ENCODE measurements at places on chromosomes 6 and 20.

- DNase-seq, result no peak
Observed at GRCh38 chr6:102075539-102075938, 682.0 kb downstream of the GRIK2 start.

DNA sequence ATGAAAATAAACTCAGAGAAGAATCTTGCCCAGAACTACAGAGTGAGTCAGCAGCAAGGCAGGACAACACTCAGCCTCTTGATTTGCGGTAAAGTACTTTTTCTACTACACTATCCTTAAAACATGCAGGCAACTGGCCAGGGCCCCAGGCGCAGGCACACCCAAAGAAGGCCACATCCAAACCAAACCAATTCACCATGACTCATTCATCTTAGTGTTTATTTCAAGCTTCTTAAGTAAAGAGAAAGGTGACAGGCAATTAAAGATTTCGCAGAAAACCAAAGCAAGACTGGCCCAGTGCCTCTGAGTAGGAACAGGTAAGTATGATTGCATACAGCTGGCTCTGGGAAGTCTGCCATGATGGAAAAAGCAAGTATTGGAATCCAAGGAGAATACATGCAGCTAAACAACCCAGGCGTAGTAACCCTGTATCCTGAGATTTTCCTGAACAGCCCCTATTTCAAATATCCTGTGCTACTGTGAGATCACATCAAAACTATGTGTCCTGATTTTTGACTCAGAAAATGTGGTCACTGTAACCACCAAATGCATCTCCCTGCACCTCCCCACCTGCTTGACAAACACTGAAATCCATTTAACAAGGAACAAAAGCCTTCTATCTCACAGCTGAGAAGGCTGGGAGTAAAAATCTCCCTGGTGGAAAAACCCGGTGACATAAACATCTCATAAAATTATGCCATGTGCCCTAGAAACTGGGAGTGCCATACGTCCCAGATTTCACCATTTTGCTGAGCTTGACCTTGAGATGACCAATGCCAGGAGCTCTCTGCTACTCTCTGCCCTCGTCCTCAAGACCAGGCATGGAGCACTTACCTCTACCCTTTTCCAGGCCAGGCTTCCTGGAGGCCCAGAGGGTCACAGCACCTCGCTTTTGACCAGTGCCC, 12.4 kb downstream of the WFDC3 start:
- DNase-seq, result peak; percentile 98

GRCh38 chr20:59680148-59680650, 75.9 kb downstream of the PHACTR3 start:
- no peak for DNase-seq

DNA sequence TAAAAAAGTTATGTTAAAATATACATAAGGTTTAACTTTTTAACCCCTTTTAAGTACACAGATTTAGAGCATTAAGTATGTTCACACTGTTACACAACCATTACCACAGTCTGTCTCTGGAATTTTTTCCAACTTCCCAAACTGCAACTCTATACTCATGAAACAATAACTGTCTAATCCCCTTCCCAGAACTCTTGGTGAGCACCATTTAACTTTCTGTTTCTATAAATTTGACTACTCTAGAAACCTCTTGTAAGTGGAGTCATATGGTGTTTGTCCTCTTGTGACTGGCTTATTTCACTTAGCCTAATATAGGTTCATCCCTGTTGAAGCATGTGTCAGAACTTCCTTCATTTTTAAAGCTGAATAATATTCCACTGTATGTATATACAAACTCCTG, 98.1 kb downstream of the MAP3K7 start:
- DNase-seq, result no peak

DNA sequence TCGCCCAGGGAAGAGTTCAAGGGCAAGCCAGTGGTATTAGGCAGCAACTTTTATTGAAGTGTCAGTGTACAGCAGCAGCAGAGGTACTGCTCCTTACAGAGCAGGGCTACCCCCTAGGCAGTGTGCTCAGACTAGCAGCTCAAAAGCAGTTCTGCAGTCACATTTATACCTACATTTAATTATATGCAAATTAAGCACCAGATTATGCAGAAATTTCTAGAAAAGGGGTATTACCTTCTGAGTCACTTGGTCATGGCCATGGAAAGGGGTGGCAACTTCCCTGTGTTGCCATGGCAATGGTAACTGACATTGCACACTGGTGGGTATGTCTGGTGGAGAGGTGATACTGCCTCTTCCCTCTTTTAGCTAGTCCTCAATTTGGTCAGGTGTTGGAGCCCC, 2.1 kb upstream of the ZKSCAN4 start:
- no peak for DNase-seq

GRCh38 chr6:5012519-5012918, 8.7 kb upstream of the RPP40 start:
- DNase-seq, result no peak

- DNase-seq, result no peak
Observed at GRCh38 chr6:47670851-47671250, 27.5 kb upstream of the ADGRF4 start.

DNA sequence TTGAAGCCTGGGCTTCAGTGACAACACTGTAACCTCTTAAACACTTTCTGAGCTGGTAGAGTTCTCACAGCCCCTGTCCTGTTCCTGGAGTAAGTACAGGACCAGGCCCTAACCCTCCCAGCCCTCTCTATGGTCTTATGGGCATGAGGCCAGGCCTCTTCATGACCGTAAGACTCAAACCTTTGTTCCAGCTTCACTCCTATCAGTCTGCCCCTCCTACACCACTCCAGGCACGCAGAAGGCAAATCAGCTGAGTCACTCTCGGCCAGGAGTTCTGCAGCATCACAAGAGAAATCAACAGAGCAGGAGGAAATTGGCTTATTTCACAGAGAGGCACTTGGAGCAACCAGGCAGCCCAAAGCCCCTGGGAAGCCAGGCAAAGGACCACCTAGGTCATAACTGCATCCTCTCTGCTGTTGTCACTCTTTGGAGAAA, 25.3 kb upstream of the CHD6 start:
- no peak for DNase-seq

DNA sequence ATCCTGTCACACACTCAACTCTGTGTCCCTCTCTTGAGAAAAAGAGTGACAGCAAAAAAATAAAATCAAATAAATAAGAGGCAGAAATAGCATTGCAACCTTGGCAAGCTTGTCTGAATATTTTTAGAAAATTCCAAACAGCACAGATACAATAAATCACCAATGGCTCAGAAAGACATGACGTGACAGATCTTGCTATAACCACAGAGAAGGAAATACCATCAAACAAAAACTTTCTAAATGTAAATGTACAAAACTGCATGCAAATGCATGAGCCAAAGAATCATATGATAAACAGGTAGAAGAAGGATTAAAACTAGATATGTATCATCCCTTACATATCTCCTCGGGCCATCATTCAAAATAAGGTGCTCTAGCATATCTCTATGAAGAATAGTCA, 549.2 kb upstream of the NOX3 start:
- no peak for DNase-seq

DNA sequence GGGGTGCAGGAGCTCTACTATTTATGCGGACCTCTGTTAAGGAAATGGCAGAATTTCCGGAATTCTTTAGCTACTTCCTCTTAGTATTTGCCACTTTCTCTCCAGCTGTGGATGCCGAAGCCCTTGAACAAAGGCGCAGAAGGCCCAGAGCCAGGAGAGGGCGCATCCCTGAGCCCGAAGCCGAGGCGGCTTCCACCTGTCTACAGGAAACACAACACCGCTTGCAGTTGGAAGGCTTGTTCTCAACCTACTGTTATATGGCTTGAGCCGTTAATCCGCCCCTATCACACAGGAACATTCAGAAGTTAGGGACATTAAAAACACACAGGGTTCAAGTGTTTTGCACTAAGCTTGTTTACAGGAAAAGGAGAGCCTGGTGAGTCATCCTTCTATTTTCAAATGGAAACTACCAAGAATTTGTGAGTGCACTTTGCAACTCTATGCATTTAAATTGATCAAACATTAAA, 417.1 kb downstream of the BCKDHB start:
- DNase-seq, result no peak

DNA sequence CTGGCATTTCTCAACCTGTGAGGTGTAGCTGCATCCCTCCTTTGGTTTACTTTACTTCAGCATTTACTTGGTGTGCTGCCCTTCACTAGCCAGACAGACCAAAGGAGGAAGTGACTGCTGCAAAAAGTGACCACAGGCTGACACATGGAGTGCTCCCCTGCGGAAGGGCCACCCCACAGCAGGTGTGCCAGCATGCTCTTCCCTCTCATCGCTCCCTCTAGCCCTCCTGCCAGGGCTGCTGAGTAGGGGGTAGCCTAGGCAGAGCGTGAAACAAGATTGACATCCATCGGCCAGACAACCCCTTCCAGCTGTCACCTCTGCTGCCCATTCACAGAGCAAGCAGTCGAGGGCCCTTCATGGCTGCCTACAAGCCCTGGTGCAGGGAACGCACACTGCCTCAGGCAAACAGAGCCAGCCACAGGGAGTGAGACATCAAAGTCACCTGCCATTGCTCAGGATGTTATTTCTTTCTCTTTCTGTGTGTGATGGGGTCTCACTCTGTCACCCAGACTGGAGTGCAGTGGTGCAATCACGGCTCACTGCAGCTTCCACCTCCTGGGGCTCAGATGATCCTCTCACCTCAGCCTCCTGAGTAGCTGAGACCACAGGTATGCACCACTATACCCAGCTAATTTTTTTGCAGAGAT, 102.0 kb upstream of the RPS6KA2 start:
- DNase-seq, result peak; percentile 52

GRCh38 chr6:142716097-142716496, 228.9 kb downstream of the HIVEP2 start:
- no peak for DNase-seq

GRCh38 chr6:120108061-120108795, 758.7 kb upstream of the MAN1A1 start:
- no peak for DNase-seq

GRCh38 chr6:150087336-150087735, 18.4 kb upstream of the ULBP3 start:
- DNase-seq, result no peak

DNA sequence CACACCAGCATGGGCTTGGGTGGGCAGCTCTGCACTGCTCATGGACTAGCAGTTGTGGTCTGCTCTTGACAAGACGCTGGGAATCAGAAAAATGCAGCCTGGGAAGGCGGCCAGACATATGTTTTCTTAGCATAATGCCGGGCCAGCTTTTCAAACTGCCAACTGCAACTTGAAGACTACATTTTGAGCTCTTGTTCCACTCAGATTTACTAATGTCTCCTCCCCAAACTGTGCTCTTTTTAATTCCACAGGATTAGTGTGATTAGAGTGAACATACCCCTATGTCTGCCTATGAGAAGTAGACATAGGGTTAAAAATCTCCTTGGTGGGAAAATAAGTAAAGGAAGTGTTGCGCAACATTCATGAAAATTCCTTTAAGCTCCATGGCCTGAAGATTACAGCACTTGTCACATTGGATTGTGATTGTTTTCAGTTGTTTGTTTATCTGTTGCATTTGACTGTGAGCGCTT, 5.3 kb upstream of the FNDC1 start:
- DNase-seq, result no peak

- DNase-seq, result no peak
Observed at GRCh38 chr6:71299541-71300470, 11.2 kb downstream of the OGFRL1 start.

DNA sequence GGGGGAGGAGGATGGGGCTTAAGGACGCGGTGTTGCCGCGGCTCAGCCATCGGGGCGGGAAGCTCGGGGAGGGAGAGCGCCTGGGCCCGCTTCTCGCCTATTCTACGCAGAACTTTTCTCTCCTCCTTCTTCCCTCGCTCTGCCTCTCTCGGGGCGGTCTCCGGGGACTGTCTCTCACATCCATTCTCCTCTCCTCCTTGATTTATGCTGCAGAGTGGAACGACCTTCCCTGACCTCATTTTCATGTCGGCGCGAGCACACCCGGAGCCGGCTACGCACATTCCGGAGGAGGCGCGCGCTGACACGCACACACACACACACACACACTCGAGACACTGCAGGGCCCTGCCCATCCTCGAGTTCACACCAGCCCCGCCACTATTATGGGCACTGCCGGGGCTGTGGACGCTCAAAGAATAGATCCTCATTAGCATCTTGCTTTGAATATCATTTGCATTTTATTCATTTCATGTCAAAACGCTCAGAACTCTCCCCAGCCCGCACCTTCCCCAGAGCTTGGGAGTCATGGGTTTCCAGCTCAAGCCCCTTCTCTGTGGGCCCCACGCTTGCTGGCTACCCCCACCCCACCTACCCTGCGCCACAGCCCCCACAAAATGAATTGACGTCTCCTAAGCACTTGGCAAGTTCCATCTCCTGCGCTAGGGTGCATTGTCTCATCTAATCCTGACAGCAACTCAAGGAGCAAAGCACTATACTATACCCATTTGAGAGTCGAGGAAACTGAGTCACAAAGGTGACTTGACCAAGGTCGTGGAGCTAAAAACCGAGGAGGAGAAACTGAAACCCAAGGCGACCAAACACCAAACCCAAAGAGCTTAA, 36.8 kb downstream of the NCR2 start:
- DNase-seq, result no peak

DNA sequence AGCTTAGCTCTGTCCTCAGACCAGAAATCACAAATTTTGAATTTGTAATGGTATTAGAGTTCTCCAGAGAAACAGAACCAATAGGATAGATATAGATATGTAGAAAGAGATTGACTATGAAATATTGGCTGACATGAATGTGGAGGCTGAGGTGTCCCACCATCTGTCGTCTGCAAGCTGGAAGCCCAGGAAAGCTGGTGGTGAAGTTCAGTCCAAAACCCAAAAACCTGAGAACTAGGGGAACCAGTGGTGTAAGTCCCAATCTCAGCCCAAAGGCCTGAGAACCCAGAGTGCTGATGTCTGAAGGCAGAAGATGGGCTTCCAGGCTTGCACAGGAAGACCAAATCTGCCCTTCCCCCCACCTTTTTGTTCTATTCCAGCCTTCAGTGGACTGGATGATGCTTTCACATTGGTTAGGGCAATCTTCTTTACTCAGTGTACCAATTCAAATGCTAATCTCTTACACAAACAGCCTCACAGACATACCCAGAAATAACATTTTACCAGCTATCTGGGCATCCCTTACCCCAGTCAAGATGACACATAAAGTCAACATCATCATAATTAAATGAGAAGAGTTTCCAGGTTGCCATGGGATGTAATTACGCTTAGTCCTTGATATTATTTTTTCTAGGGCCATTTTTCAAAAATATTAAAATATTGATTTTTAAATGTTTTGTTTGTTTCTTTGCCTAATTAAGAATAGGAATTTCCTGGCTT, 570.8 kb downstream of the UTRN start:
- DNase-seq, result no peak

- no peak for DNase-seq
Observed at GRCh38 chr20:23140991-23141390, 54.9 kb upstream of the CD93 start.

GRCh38 chr20:50578061-50578777, 68.0 kb downstream of the PTPN1 start:
- no peak for DNase-seq

- no peak for DNase-seq
Observed at GRCh38 chr6:44593539-44593944, 206.0 kb downstream of the CDC5L start.

- no peak for DNase-seq
Observed at GRCh38 chr6:64000818-64001491, 365.4 kb downstream of the PHF3 start.
